ENCODE measurements at places on chromosomes 2 and 18. TPM values are rescaled to one million over a fixed set of nuclear protein-coding genes. Genes with fewer than 3 reads are reported as not detected.
A peak's percentile ranks its signal among the peaks of the same experiment; 100 is the strongest.

DNA sequence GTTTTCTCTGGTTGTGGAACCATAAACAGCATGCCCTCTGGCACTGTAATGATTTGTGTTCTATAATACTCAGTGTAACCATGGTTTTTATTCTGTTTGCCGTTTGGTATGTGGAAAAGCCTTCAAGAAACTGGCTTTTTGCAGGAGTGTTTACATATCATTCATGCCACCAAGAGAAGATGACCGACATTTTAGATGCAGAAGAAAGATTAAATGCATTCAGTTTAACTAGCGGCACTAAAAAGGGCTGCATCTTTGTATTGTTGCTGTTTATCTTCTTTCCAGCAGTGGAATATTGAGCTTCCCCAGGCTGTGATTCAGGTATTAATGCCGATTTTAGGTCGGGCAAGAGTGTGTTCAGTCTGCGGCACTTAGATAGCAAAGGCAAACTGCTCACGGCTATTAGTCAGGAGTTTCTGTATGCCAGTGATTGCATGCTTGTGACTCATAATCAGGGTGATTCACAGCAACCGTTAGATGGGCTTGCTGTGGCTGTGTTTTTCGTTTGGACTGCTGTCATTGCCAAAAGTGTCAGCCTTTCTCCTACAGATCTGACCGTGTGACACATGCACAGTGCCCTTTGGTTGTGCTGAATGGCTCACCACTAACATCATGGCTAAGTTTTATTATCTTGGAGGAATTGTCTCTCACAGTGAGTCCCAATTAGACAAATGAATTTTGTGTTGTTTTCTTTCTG lies 479.7 kb downstream of the PARD3B start:
- peak; percentile 25 for DNase-seq

DNA sequence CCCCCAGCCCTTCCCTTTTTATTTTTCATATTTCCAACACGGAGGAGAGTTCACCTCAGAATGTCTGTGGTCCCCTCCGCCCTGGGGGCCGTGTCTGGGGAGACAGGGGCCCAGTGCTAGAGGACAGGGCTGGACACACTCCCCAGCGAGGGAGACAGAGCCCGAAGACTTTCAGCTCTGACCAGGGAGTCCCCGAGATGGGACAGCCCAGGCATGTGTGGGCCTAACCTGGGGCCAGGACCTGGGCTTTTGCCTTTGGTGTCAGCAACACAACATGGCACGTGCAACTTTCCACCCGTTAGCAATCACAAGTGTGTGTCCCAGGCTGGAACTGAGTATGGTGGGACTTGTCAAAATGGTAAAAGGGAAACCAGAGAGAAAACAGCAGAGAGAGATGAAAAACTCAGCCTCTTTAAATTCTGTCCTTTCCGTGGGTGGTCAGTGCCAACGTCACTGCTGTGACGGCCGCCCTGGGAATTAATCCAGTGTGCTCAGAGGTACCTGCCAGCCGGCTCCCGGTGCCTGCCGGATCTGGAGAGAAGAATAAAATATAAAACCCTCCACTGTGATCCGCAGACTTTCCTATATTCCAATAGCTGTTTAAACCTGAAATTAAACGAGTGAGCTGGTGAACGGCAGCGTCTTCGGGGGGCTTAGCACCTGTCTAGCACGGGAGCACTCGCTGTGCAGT lies 245.8 kb downstream of the EIPR1 start:
- DNase-seq = no peak

Gene ACVR2A
- total RNA-seq = 9.4 TPM

- no peak for DNase-seq
Observed at GRCh38 chr2:146990311-146991054, 854.3 kb upstream of the ACVR2A start.

GRCh38 chr2:178194600-178195389 lies 483 bp downstream of the OSBPL6 start:
- DNase-seq = peak; percentile 61

Gene PAX8
- total RNA-seq = 0.30 TPM

DNA sequence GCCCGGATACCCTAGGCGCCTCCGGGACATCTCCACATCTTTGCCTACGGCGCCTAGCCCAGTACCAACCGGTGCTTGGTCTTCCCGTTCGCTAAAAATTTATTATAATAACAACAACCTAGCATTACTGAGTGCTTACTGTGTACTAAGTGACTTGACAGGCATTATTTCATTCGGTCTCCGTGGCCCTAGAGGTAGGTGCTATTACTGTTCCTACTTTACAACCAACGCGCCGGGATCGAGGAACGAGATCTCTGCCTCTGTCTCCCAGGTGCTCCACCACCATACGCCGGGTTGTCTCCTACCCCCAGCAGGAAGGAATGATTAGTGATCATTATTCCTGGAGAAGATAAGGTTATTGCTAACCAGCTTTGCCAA lies 657 bp upstream of the BIN1 start:
- no peak for DNase-seq
